Substantia nigra (tissue), 51 donors: ENCODE measurements at places on chromosomes 13 and 19.

- DNase-seq: no peak
Observed at GRCh38 chr13:97353927-97354675, 79.9 kb upstream of the RAP2A start.

GRCh38 chr19:34172661-34173192 lies 423 bp downstream of the LSM14A start:
- no peak for DNase-seq

DNA sequence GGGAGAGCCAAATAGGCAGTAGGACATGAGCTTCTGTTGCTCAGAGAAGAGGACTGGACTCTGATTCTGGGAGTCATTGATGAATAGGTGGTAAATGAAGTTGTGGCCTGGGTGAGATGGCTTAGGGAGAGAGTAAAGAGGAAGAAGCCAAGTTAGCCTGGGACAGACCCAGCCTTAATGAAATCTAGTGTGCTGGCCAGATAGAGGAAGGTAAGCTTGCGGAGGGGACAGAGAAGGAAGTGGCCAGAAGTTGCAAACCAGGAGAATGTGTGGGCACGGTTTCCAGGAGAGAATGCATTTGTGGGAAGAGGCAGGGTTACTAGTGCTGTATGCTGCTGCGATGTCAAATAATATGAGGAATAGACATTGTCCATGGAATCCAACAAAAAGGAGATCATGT lies 83.3 kb upstream of the OLFM4 start:
- DNase-seq: no peak

DNA sequence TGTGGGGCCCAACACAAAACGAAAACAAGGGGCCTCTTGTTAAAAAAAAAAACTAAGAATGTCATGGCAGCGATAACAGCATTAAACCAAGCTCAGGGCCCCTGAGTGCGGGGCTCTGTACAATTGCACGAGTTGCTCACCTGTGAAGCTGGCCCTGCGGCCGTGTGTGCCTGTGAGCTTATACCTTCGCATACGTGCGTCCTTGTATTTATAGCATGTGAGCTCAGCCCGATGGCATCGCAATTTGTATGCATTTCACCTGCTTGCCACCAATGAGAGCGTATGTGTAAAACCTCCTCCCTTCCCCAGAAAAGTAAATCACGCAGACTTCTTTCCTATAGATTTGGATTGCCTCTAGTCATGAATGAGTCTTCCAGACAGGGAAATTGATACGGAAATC lies 17.1 kb downstream of the HNRNPM start:
- DNase-seq: no peak

DNA sequence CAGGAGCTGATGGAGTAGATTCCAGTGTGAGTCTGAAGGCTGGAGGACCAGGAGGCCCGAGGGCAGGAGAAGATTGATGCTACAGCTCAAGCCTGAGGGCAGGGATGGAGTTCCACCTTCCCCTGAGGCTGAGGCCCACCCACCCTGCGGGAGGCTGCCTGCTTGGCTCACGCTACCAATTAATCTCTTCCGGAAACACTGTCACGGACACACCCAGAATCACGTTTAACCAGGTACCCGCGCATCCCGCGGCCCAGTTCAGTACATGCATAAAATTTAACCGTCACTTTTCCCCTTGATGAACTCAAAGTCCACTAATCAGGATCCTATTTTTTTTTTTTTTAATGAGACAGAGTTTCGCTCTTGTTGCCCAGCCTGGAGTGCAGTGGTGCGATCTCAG lies 5.2 kb upstream of the ZNF628 start:
- no peak for DNase-seq

DNA sequence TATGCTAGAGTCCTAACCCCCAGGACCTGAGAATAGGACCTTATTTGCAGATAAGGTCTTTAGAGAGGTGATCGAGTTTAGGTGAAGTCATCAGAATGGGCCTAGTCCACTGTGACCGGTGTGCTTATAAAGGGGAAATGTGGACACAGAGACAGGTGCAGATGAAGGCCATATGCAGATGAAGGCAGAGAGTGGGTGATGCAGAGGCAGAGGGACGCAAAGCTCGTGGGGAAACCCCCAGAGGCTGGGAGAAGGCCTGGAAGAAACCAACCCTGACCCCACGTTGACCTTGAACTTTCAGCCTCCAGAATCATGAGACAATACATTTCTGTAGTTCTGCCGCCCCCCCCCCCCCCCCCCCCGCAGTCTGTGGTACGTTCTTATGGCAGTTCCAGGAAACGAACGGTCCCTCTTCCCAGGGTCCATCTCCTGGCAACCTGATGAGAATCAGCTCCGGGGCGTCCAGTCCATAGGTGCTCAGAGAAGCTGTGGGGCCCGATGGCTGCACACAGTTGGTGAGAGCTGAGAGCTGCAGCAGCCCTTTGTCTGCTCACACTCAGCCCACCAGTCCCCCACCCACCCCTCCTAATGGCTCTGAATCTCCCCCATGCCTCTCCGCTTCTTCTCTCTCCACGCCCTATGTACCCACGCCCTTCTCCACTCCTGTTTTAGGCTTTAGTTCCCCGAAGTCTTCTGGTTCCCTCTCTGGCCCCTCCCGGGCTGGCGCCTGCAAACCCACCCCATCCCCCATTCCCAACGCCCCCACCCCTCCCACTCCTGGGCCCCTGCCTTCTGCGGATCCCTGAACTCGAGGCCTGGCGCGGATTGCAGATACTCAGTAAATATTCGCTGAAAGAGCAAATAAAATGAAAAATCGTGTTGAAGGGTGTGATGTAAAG lies 218.3 kb upstream of the MAB21L1 start:
- no peak for DNase-seq

DNA sequence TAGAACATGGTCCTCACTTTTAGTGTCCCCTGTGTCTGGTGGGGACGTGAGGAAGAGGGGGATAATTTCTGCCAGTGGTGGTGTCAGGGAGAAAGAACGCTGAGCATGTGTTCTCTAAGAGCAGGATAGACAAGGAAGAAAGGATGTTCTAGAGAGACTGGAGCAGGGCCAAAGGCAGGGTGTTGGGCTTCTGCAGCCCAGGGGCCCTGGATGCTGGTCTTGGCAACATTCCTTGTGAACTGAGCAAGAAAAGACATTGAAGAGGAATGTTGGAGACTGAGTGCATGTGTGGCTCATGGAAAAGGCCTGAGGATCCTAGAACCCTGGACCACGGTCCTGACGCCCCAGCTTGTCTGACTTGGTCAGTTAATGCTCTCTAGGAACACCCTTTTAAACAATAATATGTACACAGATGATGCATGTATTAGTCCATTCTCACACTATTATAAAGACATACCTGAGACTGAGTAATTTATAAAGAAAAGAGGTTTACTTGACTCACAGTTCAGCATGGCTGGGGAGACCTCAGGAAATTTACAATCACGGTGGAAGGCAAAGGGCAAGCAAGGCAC lies 33.6 kb upstream of the SLC10A2 start:
- no peak for DNase-seq

GRCh38 chr19:2423071-2423914 lies 4.1 kb downstream of the TIMM13 start:
- DNase-seq: no peak

DNA sequence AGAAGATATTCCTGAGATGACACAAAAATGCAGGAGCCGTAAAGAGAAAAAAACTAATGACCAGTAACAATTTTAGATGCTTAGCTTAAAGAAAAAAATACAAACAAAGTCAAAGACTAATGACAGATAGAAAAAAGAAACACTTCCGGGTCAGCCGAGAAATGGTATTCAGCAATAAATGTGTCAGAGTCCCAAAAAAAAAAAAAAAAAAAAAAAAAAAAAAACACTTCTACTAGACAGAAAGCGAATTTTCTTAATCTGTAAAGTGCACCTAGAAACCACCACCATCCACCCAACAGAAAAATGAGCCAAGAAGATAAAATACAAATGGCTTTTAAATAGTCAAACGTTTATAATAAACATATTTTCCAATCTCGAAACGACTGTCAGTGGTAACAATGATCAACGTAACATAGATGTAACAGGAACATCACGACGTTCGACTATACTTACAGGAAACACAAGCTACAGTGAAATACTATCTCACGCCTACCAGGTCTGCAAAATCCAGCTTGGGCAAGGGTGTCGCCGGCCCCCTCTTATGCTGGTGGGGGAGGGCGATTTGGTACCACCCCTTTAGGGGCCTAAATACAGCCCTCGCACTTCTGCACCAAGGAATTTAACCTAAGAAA lies 10.6 kb downstream of the ABHD17A start:
- DNase-seq: no peak

DNA sequence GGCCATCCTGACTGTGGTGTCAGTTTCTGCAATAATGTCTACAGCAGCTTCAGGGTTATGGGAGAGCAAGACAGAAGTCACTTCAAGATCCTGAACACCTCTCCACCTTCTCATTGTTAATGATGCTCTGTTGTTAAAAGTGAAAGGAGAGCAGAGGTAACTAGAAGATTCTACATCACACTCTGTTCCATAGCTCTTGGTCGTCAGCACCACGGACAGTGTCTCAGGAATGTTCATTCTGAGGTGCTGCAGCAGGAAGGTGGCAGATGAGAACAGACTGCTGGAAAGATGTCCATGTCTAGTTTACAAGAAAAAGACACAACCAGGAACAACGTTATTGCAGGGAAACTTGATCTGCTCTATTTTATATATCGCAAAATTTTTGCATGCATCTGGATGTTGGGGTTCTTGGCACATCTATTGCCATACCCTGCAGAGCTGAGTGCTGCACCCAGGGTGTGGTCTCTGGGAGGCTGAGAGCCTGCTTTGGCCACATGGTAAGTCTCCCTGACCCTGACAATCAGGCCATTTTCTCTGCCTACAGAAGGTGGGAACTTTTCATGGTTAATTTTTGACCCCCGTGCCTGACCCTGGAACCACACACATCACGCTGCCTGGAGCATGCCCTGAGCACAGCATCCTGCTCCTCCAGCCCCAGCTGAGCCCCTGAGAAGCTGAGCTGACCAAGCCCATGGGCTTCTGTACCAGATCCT lies 12.7 kb downstream of the CEACAM21 start:
- no peak for DNase-seq

GRCh38 chr13:79532576-79532975 lies 51.6 kb downstream of the NDFIP2 start:
- no peak for DNase-seq

- no peak for DNase-seq
Observed at GRCh38 chr13:66556306-66556705, 673.8 kb downstream of the PCDH9 start.

GRCh38 chr13:108573455-108573854 lies 56.0 kb upstream of the MYO16 start:
- DNase-seq: no peak

- DNase-seq: no peak
Observed at GRCh38 chr19:17953869-17954268, 13.0 kb upstream of the KCNN1 start.

DNA sequence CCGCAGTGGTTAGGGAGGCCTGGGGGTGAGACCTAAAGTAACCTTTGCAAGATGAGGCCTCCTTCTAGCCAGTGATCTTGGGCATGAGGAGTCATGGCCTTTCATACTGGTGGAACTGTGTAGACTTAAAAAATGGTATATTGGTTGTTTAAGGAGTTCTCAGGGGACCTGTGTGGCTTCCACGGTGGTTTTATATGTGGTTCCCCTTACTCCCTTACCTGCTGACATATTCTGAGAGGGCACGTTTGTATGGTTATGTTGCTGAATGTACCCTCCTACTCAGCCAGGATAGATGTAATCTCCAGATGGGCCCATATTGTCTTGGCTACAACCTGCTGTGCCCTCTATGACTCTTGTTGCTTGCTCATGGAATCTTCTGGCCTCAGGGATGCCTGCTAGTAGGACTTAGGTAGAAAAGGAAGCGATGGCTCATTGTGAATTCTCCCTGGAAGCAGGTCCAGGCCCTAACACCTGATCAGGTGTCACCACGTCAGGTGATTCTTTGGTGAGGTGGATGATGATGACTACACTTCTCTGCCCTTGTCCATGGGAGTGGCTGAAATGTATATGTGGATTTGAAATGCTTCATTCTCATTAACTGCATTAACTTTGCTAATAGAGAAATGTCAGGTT lies 1.8 kb downstream of the ZNF460 start:
- DNase-seq: no peak

- DNase-seq: no peak
Observed at GRCh38 chr19:16673231-16673630, 12.3 kb downstream of the TMEM38A start.

- DNase-seq: no peak
Observed at GRCh38 chr13:58619396-58620113, 988.0 kb downstream of the PCDH17 start.

DNA sequence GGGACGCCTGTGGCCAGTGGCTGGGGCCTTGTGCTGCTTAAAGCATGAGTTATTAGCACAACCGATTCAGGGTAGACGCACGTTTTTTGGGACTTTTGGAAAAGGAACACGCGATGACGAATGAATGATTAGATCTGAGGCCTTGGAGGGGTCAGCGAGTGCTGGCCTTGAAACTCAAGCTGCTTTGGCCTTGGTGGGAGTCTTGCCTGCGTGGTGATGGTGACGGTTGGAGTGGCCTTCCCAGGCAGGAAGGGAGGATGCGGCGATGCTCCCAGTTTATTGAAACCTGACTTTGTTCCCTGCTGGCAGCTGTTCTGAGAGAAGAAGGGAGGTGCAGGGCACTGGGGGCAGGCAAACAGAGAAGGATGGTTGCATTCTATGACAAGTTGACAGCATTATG lies 63.1 kb upstream of the RNF113B start:
- DNase-seq: no peak

DNA sequence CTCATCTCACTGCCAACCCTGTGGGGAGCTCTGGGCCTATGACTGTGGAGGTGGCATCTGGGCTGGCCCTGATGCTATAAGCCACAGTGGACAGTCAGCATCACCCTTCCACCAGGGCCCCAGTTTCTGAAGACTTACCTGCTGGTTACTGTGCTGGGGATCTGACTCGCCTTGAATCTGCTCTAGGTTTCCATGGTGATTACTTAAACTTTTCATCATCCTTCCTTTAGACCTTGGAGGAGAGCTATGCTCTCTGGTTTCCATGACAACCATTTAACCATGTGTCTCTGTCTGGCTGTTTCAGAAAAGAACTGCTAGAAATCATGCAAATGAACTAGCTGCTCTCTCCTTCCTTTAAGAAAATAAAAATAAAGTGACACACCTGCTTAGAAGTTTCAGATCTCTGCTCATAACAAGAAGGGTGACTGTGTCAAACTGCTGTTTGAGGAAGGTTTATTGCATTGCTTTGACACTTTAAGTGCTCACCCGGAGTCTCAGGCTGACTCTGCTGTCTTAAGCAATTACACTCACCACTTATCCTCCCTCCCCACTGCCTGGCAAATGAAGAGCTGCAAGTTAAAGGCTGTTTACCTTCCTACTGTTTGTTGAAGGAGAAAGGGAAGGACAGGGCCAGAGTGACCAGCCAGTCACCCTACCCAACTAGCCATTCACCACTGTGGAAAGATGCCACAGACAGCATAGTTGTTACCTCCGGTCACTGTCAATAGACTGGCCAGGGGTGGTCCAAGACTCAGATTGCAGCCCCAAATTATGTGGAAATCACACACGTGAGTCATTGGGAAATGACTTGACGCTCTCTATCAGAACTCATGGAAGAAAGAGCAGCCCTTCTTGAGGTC lies 87.6 kb downstream of the HSPH1 start:
- DNase-seq: no peak

GRCh38 chr19:11273296-11273695 lies 11.0 kb upstream of the DOCK6 start:
- DNase-seq: no peak
